ENCODE measurements at places on chromosomes 12 and 14. TPM values are rescaled to one million over a fixed set of nuclear protein-coding genes. Genes with fewer than 3 reads are reported as not detected.

Gene SLC6A15
- total RNA-seq = not detected

Gene MIP
- total RNA-seq = not detected

Gene SLC5A8
- not detected for total RNA-seq

Gene ZDHHC22
- total RNA-seq = 0.13 TPM

Gene COL2A1
- total RNA-seq = 47.7 TPM

Gene DAO
- not detected for total RNA-seq

Gene DEGS2
- 0.17 TPM for total RNA-seq

Gene NUAK1
- total RNA-seq = 78.1 TPM

- no peak for DNase-seq
These were observed 1981.7 kb upstream of the FLRT2 start for GRCh38 chr14:83548061-83548839.

DNA sequence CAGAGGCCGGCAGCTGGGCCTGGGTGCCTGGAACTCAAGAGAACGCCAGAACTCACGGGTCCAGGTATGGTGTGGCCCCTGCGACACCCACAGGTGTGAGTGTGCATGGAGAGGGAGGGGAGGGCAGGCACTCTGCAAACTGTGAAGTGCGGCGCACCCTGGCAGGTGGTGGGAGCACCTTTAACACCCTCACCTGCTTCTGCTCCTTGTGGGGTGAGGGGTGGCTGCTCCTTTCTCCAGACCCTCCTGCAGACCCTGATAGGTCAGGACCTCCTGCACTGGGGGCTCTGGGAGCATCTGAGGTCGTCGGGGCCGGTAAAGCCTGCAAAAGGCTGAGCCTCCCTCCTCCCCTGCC lies 324.7 kb upstream of the SFSWAP start:
- DNase-seq = no peak

GRCh38 chr12:66902020-66902419 lies 223.1 kb upstream of the GRIP1 start:
- no peak for DNase-seq

DNA sequence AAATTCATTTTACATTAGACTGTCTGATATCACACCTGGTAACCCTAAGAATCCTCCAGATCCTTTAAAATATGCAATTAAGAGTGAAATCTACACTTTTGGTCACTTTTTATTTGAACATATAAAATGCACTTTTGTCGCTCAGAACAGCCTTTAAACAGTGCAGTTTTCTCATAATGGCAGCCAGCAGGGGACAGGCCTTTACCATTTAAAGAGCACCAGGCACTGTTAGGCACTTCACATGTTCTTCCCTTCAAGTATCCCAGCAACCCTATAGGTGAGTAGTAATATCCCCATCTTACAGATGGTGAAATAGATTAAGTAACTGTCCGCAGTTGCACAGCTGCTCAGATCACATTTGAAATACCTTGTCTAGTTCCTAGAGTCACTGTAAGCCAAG lies 11.3 kb upstream of the SAMD4A start:
- DNase-seq = no peak

GRCh38 chr12:5577741-5578140 lies 145.8 kb downstream of the NTF3 start:
- DNase-seq = no peak

- DNase-seq = no peak
These were observed 592 bp upstream of the USP15 start for GRCh38 chr12:62259631-62259992.

- no peak for DNase-seq
These were observed 118.9 kb downstream of the SUDS3 start for GRCh38 chr12:118495296-118495695.

- no peak for DNase-seq
These were observed 31.9 kb downstream of the GUCY2C start for GRCh38 chr12:14664434-14665023.

DNA sequence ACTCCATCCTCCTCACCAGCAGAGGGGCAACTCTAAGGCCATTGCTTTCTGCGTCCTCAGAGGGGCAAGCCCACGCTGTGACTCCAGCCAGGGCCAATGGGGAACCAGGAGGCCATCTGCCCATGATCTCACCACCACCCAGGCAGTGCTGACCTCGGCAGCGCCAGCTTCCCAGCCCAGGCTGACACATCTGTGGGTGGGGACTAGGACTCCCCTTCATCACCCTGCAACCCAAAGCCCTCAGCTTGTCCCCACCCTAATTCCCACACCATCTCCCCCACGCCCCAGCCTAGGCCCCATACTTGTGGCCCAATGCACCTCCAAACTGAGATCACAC lies 58.6 kb downstream of the VWF start:
- DNase-seq = no peak

DNA sequence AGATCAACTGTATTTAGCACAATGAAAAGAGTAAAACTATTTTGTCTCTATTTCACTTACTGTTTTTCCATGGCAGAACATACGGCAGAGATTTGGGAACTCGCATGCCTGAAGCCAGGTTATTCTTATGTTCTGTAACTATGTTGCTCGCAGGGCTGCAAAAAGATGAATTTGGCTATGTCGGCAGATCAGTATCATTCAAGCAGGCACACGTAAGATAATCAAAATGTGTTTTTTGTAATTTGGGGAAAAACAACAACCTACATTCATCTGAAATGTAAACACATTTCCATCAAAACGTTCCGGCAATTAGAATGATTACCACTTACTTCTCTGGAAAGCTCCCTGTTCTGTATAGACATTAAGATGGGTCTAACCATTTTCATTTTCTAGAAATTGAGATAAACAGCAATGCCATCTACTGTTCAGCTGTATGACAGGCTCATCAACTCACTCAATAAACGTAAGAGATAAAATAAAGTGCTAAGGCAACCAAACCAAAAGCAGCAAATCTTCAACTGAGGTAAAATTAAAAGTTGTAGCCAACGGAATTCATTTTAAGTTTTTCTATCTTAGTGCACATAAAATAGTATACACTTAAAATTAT lies 13.0 kb downstream of the GTSF1 start:
- no peak for DNase-seq

DNA sequence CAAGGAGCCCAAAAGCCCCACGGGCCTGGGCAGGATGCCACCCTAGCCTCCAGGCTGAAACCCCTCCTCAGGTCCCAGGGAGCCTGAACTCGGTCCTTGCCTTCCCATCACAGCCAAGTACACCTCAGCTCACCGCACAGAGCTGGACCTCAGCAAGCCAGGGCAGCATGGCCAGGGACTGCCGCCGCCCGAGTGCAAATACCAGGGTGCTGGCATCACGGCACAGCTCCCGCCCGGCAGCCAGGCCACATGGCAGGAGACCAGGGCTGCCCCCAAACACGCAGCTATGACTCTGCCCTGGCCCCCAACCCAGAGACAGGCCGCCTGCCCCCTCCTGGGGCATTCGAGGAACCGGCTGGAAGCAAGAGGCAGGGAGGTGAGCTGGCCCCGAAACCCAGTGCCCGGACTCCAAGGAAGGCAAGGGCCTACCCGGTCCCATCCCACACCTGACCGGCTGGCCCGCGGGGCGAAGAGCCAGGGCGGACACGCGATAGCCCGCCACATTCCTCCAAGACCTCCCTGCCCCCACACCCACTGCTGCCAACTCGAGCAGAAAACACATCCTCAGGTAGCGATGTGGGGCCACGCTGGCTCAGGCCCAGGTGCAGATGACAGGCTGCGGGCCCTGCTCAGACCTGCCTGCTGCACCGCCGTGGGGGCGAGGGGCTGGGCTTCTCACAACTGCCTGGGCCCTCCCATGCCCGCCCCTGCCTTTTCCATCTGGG lies 2.7 kb downstream of the JAG2 start:
- no peak for DNase-seq

DNA sequence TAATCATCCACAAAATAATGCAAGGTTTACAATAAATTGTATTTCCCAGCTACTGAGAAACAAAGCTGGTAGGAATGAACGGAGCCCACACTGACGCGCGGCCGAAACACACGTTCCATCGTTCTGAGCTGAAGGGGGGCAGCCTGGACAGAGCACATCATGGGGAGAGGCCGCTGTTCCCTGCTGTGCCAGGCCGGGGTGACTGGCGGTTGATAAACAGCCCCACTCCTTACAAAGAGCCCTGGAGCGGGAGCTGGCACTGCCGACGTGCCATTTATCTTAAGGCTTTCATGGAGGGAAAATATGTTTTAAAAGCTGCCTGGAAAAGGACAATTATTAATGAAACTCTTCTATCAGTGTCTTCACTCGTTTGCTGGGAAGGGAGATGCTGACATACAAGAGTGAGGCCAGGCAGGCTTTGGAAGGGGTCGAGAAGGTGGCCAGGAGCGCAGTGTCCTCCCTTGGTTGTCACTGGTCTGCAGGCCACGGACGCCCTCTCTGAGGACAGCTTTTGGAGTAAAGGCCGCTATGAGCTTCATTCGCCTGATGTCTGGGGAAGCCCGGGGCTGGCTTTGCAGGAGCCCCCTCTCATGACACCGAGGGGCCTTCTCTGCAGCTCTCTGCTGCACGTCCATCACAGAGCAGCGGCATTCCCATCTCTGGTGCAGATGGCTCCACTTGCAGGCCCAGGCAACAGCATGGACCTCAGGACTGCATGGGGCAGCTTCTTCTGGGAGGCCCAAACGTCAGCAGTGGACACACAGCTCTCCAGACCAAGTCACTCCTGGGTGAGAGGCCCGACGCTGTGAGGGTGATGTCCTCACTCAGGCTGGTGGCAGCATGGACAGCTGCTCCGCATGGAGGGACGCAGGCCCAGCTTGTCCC lies 355.3 kb upstream of the SFSWAP start:
- no peak for DNase-seq

DNA sequence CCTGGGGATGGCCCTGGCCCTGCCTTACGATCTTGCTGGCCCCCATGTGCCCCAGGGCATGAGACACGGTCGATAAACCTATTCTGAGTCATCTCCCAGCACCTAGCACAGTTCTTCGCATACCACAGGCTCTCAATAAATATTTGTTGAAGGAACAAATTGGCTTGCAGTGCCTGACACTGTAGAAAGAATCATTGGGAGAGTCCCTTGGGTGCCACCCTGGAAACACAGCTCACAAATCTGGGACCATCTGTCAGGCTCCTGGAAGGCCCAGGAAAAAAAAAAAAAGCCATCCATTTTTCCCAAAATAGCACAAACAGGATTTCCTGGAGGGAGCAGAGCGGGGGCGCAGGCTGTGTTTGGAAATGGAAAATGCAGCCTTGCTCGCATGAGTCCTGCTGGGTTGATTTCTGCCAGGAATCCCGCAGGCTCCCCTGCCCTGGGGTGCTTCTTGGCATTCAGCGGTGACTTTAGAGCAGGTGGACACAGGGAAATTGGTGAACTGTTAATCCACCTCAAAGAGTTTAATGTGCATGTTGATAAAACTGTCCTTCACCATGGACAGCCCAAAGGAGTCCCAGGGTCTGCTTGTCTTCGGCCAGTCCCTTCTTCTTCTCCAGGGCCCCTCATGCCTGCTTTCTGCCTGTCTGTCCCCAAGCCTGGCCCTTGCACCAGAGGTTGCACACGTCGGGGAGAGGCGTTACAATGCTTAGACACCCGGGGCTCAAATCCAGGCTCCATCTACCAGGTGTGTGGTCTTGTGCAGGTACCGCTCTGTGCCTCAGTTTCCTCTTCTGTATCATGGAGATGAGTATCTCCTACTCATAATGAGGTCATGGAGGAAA lies 106.1 kb upstream of the RFLNA start:
- DNase-seq = no peak

GRCh38 chr14:64878837-64879634 lies 671 bp downstream of the SPTB start:
- no peak for DNase-seq

DNA sequence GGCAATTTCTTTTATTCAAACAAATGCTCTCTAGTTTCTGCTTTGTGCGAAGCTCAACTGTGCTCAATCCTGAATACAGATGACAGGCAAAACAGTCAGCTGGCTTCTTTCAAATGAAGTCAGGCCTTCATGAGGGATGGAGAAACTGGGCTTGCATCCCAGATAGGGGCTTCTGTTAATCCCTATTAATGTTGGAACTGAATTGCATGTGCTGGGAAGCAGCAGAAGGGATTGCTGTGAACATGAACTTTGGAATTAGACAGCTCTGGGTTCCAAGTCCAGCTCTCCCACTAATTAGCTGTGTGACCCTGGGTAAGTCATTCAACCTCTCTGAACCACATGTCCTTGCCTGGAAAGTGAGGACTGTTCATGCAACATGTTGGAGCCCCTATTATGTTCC lies 21.1 kb upstream of the CORO1C start:
- no peak for DNase-seq

DNA sequence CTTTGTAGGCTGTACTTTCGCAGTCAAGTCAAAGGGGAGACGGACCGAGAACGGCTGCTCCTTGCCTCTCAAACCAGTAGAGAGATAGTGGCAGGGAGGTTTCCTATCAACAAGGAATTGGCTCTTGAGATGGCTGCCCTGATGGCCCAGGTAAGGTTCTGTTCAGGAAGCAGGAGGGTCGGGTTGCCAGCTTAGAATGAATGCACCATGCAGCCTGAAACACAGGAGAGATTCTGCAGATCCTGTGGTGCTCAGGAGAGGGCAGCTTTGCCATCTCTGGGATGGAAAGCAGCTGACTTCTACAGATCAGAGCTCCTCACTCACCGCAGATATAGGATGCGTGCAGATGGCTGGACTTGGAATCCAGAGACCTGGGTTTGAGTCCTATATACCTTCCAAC lies 18.0 kb downstream of the PIGH start:
- DNase-seq = no peak

All from chondrocyte (in vitro differentiated cells).